ENCODE measurements at places on chromosomes 4 and X. TPM values are rescaled to one million over a fixed set of nuclear protein-coding genes. Genes with fewer than 3 reads are reported as not detected.

AIMP1 gene
- 14.3 TPM for total RNA-seq

TMSB15B gene
- total RNA-seq: 0.28 TPM

SYN1 gene
- 0.15 TPM for total RNA-seq

IQSEC2 gene
- 2.5 TPM for total RNA-seq

DCHS2 gene
- total RNA-seq: 0.08 TPM

ATP2B3 gene
- not detected for total RNA-seq

SMIM31 gene
- total RNA-seq: not detected

DCX gene
- total RNA-seq: not detected

VCX gene
- total RNA-seq: not detected

GC gene
- total RNA-seq: 3,366 TPM

SPANXA2 gene
- not detected for total RNA-seq

SASH3 gene
- 2.4 TPM for total RNA-seq

FDCSP gene
- not detected for total RNA-seq

RTL3 gene
- not detected for total RNA-seq

GUCY1B1 gene
- total RNA-seq: 2.1 TPM

VCX2 gene
- not detected for total RNA-seq

REPS2 gene
- total RNA-seq: 19.1 TPM

SPANXN3 gene
- not detected for total RNA-seq

CHRDL1 gene
- total RNA-seq: 0.28 TPM

SCML2 gene
- total RNA-seq: 0.60 TPM

CXCL8 gene
- total RNA-seq: 0.28 TPM

SAGE1 gene
- not detected for total RNA-seq

UGT2B11 gene
- total RNA-seq: 0.25 TPM

NEUROG2 gene
- not detected for total RNA-seq

XAGE1A gene
- not detected for total RNA-seq

MAGEE2 gene
- not detected for total RNA-seq

BANK1 gene
- 0.10 TPM for total RNA-seq

VSIG4 gene
- 16.1 TPM for total RNA-seq

SPP1 gene
- 10.5 TPM for total RNA-seq

SLC4A4 gene
- 24.6 TPM for total RNA-seq

SLC25A14 gene
- total RNA-seq: 2.3 TPM

MAGEA8 gene
- total RNA-seq: not detected

MBNL3 gene
- total RNA-seq: 93.4 TPM

LRP2BP gene
- total RNA-seq: 0.23 TPM

FSTL5 gene
- total RNA-seq: 0.68 TPM

SSX5 gene
- not detected for total RNA-seq

RAB33A gene
- total RNA-seq: 0.15 TPM

REELD1 gene
- 0.50 TPM for total RNA-seq

MTMR8 gene
- 0.25 TPM for total RNA-seq

ZFP42 gene
- total RNA-seq: 0.15 TPM

COL4A6 gene
- total RNA-seq: 0.08 TPM

CYLC1 gene
- not detected for total RNA-seq

TENM3 gene
- total RNA-seq: 1.4 TPM

CSAG2 gene
- total RNA-seq: not detected

PCSK1N gene
- 0.23 TPM for total RNA-seq

CT45A10 gene
- 0.45 TPM for total RNA-seq

TRPC3 gene
- total RNA-seq: 0.25 TPM

IBSP gene
- not detected for total RNA-seq

FAM47A gene
- total RNA-seq: not detected

NR3C2 gene
- total RNA-seq: 12.0 TPM

RPL34 gene
- total RNA-seq: 334 TPM

ALPK1 gene
- total RNA-seq: 5.0 TPM

BCORL1 gene
- total RNA-seq: 8.1 TPM

CLDN34 gene
- total RNA-seq: 0.30 TPM

HTRA3 gene
- 1.6 TPM for total RNA-seq

TCEAL7 gene
- total RNA-seq: 0.28 TPM

AFF2 gene
- total RNA-seq: 0.13 TPM
